ENCODE measurements at places on chromosomes 2 and 18.
A peak's percentile ranks its signal among the peaks of the same experiment; 100 is the strongest.

- peak; percentile 76 for DNase-seq
Observed at GRCh38 chr2:67840460-67841068, 222.2 kb downstream of the C1D start.

GRCh38 chr2:99373144-99373543 lies 36.0 kb downstream of the EIF5B start:
- no peak for DNase-seq

DNA sequence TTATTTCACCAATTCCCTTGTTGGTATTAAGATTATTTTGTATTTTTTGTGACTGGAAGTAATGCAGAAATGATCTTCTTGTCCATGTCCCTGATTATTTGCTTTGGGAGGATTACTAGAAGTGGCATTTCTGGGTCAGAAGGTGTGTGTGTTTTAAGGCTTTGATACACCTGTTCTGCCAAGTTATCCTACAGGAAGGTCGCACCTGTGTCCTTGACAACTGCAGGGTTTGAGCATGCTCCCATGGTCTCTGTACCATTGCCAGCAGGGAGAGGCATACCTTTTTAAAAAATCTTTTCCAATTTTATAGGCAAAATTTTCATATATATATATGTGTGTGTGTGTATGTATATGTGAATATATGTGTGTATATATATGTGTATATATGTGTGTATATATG lies 29.7 kb downstream of the KDM3A start:
- DNase-seq = no peak

DNA sequence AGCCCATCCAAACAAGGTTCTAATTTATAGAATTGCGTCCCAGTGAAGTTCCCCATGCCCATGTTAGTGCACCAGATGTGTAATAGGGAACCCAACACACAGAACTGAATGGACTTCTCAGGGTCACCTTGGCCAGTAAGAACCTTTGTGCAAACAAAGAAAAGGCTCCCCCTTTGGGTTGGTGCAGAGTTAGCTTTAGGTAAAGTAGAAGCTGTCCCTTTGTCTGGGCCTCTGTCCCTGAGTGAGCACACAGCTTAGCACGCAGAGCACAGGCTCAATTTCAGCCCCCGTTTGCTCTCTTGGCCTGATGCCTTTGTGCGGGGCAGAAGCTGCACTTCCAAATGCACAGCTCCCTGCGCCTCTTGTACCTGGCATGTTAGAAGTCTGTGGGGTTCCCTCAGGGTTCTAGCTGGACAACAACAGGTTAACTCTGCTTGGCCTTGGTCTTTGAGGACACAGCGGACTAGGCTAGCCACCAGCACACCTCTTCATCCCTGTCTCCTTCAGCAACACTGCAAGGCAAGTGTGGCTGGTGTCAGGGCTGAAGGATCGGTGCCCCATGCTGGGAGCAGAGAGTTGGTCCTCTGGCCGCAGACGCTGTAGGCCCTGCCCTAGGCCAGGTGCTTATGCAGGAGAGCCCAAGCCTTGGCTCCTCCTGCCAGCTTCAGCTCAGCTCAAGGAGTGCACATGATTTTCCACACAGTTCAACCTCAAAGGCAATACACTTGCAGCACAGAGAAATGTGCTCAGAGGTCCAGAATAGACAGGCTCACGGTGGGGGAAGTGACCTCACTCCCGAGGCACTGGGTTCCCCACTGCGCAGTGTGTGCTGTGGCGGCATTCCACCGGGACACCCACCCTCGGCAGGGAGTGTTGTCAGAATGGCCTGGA lies 73.3 kb upstream of the FOSL2 start:
- no peak for DNase-seq

DNA sequence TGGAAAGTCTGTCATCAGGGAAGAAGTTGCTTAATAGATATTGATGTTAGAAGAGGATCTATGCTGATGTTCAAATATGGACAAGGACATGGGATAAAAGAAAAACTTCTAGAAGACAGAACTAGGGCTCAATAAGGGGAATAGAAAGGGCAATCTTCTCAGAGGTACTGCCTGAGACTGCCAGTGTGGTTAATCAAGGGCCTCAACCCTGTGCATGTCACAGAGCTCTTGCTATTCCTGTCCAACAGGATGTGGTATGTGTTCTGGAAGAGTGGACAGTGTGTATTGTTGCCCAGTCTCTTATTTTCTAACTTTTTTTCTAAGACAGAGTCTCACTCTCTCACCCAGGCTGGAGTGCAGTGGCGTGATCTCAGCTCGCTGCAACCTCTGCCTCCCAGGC lies 27.8 kb upstream of the RNF125 start:
- no peak for DNase-seq

- DNase-seq = no peak
Observed at GRCh38 chr18:36623681-36624190, 205.1 kb downstream of the TPGS2 start.

GRCh38 chr2:31390324-31390723 lies 24.2 kb downstream of the XDH start:
- DNase-seq = no peak

- DNase-seq = no peak
Observed at GRCh38 chr2:171999161-171999560, 592 bp upstream of the METAP1D start.

- no peak for DNase-seq
Observed at GRCh38 chr2:233387225-233387624, 32.9 kb downstream of the DGKD start.

DNA sequence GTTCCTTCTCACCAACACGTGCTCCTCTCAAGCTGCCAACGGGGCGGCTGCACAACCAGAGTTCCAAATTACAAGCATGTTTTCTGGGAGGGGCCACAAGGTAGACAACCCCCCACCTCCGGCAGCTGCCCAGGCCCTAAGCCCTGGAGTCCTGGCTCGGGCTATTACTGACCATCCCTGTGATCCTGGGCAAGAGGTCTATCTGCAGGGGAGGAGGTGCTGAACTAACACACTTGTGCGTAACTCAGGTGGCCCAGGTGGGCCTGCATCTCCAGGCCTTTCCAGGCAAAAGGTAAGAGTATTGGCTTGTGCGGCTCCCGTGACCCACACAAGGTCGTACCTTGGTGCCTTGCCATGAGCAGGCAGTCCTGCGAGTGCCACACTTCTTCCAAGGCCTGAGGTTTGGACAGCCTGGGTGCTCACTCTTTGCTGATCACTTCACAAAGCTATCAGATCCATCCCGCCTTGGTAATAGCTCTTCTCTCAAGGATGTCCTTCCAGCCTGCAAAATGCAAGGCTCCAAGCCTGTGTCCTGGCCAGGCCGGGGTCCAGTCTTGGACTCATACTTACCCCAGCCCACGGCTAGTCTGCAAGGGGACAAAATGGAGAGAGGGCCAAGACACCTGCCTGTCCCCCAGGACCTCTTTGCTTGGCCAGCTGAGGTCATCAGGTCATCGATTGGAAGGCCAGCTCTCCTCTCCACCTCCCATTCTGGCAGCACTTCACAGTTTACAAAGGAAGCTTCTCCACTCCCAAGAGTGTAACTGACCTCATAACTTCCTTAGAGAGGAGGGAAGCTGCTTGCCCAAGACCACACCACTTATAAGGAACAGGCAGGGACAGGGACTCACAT lies 33.9 kb downstream of the ADRA2B start:
- DNase-seq = no peak
